ENCODE measurements at places on chromosomes 3 and 15. TPM values are rescaled to one million over a fixed set of nuclear protein-coding genes. Genes with fewer than 3 reads are reported as not detected.
A peak's percentile ranks its signal among the peaks of the same experiment; 100 is the strongest.

DNA sequence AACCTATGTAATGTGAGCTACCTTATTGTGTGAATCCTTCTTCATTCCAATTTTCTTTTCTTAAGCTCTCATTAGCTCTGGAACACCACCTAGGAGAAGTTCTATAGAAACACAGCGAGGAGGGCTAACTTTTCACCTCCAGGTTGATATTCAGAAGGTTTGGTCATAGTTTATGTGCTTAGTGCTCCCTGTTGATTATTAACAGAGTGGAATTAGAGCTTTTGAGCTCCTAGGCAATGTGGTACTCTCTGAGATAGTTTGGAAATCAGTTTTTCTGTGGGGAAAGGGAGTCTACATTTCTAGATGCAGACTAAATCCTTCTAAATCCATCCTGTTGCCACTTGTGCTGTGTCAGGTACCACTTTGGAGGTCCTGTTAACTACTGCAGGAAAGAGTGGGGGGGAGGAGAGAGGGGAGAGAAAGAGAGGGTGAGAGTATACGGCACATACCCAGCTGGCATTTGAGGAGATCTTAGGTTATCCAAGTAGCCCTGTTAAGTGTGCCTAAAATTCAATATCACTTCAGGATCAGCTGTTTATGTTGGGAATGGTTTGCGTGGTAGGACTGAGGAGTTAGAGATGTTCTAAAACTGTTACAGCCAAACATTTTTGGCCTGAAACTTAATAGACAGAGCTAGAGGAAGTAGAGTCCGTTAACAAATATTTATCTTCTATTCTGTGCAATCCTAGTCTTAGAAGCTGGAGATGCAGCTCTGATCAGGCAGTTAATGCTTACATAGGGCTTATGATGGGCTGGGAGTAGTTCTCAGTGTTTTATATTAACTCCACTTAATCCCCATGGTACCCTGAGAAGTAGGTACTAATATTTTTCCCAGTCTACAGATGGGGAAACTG is 117.5 kb upstream of the PROK2 start:
- DNase-seq = no peak

GRCh38 chr3:131973731-131974130 is 61.1 kb downstream of the CPNE4 start:
- DNase-seq = no peak

DNA sequence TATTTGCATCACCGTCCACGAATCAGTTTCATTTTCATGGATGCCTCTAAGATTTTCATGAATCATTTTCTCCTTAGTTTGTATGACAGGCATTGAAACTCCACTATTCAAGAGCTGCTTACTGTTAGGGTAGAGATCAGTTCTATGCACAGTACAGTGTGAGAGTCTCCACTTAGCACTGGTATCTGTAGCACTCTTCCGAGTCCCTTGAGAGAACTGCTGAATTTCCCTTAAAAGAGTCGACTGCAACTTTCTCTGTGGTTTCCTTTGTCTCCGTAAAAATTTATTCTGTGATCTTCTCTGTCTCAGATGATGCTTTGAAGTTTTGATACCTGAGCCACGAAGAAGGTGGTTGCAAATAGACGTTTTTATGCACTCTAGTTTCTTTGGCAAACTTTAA is 14.8 kb downstream of the GTPBP8 start:
- peak; percentile 61 for DNase-seq

DNA sequence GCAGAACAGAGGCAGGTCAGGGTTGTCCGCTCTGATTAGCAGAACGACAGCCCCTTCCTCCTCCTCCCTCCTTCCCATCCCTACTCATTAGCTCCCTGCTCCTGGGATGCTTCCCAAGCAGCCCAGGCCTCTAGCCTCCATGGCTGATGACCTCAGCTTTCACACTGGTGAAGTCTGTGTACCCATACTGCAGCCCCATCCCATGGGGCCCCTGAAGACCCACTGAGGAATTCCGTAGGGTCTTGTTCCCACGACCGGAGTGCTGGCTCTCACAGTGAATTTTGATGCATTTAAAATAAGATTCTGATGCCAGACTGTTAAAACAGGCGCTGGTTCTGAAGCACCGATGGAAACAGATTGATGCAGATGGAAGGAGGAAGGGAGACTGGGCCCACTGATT is 36.1 kb downstream of the GOLGA6A start:
- DNase-seq = no peak

DNA sequence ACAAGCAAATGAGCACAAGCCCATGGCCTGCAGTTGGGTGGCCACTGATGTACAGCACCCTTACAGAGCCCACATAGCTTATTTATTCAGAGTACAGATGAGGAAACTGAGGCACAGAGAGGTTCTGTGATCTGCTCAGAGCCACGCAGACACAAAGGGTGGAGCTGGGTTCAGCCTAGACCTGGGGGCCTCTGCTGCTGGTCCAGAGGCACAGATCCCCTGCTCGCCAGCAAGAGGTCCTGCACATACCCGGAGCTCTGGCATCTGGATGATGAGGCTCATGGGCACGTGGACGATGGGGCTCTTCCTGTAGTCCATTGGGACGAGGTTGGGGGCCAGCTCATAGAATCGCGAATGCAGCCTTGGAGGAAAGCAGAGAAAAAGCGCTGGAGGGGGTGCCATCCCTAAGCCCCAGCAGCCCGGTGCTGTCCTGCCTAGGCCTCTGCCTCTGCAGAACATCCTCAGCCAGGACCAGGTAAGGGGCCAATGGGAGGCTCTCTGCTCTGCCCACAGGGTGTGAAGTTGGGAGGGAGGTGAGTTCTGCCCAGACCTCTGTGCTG is 18.6 kb downstream of the SH2D7 start:
- no peak for DNase-seq

DNA sequence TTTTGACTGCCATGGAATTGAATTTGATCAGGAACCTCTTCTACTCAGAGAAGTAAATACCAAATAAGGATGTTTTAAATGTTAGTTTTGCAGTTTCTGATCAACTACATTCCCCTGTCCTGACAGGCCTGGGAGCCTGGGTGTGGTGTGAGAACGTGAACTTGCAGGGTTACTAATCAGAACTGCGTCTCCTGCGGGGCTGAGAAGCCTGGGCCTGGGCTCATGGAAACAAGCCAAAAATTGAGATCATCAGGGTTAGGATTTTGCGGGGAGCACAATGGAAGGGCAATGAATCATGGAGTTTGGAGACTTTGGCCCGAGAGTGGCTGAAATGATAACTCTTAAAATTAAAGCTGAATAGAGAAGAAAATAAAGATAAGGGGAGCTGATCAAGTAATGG is 47.8 kb upstream of the C3orf70 start:
- no peak for DNase-seq

GRCh38 chr15:52349052-52349700 is 53.6 kb upstream of the MYO5C start:
- DNase-seq = no peak

Gene PPM1L
- polyA plus RNA-seq = 0.46 TPM

Gene TMCO5A
- polyA plus RNA-seq = not detected

Gene ROPN1
- not detected for polyA plus RNA-seq

Gene PAQR9
- polyA plus RNA-seq = not detected

Gene BBX
- 86.9 TPM for polyA plus RNA-seq

Gene ZMAT3
- polyA plus RNA-seq = 15.7 TPM

Gene SLC25A38
- 34.2 TPM for polyA plus RNA-seq

Gene IL5RA
- polyA plus RNA-seq = 1.7 TPM

Gene RBM5
- 35.0 TPM for polyA plus RNA-seq

Gene AMIGO3
- polyA plus RNA-seq = 1.2 TPM
